Kidney glomerular epithelial cell (primary cell): ENCODE measurements at places on chromosomes 2 and 18.

- no peak for DNase-seq
Observed at GRCh38 chr2:241096979-241097378, 5.1 kb downstream of the MTERF4 start.

- no peak for DNase-seq
Observed at GRCh38 chr2:44651974-44652373, 289.5 kb upstream of the SIX3 start.

- no peak for DNase-seq
Observed at GRCh38 chr2:71937396-71937795, 210.3 kb downstream of the CYP26B1 start.

DNA sequence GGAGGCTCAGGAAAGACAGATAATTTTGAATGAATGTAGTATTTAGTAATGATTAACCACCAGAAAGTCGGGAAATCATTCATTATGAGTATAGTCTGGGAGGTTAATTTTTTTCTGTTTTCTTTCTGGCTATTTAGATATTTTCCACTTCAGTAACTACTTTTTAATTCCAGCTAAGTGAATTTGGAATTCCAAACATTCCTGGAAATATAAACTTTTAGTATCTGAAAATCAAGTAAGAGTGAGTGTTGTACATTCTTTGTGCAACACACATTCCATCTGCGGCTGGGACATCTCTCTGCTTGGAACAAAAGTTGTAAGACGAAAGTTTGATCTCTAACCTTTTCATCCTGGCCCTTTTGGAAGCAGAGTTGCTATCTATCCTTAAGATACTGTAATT is 275.7 kb upstream of the SPRED2 start:
- peak; percentile 88 for DNase-seq

DNA sequence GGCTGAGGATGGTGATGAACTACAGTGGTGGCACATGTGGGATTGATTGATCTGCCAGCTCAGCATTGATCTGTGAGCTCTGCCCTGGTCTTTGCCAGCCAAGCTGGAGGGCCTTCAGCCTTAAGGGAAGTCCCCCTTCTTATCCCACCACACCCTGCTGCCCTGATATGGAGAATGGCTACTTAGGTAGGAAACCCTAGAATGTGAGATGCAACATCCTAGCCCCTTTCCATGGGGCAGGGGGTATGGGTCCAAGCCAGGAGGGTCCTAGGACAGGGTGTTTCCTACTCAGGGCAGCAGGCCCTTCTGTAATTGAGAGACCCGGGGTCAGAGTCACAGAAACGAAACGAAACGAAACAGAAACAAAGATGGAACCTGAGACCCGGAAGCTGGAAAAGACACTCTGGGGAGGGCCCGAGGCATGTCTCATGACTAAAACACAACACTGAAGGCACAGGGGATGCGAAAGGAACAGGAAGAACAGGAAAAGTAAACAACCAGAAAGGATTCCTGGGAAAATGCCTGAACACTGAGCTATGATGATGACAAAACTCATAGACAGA is 16.9 kb upstream of the SULT1C2 start:
- DNase-seq: peak; percentile 89

DNA sequence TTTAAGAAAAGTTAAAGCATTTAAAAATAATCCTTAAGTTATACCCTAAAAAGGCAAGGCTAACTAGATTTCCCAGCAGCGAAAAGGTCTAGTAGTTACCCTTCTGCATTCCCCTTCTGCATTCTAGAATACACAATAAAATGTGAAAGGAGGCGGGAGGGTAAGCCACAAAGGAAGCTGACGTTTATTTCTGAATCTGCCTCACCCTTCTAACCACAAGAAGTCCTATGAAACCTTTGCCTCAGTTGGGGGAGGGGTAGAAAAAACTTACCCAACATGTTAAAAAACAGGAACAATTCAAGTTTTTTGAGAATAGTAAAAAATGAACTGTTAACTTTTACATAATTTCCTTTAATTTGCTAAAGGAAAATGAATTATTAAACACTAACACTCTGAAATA is 11.3 kb downstream of the STK17B start:
- peak; percentile 78 for DNase-seq
